ENCODE measurements at places on chromosomes 2 and 18.
A peak's percentile ranks its signal among the peaks of the same experiment; 100 is the strongest.

- DNase-seq: no peak
These were observed 34.2 kb downstream of the ASXL2 start for GRCh38 chr2:25844089-25844488.

GRCh38 chr18:80229363-80229762, 18.0 kb downstream of the PARD6G start:
- no peak for DNase-seq

- DNase-seq: peak; percentile 91
These were observed 2.2 kb downstream of the LRATD1 start for GRCh38 chr2:14634489-14635390.

DNA sequence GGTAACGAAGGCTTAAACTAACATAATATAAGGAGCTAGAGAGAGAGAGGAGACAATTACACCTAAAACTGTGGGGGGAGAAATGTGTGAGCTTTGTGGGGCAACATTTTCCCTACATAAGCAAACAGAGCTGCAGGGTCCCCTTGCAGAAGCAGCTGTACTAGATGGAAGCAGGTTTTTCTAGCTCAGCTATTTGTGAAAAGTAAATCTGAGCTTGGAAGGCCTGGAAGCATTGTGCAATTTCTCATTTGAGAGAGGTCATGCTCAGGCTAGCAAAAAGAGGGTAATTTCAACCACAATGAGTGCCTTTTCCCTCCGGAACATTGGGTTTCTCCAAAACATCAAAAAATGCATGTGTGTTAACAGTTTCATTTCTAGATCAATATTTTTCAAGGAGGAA, 130.0 kb downstream of the ARL4C start:
- DNase-seq: no peak

DNA sequence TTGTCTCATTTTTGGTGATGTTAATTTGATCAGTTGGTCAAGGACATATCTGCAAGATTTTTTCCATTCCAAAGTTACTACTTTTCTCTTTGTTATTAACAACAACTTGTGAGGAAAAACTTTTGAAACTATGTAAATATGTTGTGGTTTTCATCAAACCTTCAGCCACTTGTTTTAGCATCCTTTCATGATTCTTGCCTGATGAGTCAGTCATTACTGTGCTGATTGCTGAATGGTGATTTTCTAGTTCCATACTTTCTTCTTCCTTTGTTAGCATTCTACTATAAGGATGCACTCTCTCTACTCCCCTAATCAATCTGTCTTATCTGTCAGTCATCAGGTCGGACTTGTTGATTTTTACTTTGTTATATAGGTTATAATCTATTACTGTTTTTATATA, 10.9 kb downstream of the TMEM87B start:
- no peak for DNase-seq

- DNase-seq: no peak
These were observed 84.8 kb downstream of the ACTR3 start for GRCh38 chr2:113974727-113975126.

GRCh38 chr2:88054782-88055370, 707 bp downstream of the KRCC1 start:
- no peak for DNase-seq

DNA sequence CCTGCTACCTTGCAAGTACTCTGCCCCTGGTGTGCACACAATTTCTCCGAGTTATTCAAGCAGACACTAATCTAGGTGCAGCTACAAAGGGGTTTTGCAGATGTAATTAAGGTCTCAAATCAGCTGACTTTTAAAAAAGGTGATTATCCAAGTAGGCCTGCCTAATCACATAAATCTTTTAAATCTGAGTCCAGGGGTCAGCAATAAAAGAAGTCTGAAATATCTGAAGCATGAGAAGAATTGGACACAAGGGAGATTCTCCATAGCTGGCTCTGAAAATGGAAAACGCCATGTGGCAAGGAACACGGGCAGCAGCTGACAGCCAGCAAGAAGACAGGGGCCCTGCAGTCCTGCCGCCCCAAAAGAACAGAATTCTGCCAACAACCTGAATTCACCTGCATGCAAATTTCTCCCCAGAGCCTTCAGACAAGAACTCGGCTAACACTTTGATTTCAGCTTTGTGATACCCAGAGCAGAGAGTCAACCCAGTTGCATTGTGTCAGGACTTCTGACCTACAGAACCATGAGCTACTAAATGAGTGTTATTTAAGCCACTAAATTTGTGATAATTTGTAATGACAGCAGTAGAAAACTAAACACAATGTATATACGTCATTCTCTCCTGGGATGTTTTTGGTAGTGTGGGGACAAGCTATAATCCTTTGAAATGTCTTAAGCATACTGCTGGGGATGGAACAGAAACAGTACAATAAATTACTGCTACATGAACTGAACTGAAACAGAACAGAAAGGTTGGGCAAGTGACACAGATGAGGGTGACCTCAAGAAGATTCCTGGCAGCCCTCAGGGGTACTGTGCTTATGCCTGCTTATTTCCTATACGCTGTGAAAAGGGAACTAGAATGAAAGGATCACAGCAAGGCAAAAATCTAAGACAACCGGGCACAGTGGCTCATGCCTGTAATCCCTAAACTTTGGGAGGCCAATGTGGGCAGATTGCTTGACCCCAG, 3.2 kb downstream of the INO80C start:
- no peak for DNase-seq

DNA sequence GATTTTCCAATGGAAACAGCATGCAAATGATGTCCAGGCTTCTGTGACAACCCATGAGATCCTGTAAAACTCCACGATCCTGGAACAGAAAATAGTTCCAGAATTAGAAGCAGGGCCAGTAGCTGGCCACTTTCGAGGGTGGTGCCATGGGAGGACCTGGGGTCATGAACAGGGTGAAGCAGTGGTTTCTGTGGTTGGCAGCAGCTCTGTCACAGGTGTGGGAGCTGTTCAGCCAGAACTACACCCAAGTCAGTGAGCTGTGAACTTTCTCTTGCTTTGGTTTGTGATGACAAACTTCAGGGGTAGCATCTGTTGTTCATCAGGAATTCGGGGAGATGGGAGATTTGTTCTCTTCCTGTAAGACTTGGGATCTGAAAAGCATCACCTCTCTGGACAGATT, 314.4 kb upstream of the NT5C1B start:
- DNase-seq: no peak

Measured in right cardiac atrium (tissue), 5 donors.